ENCODE measurements at places on chromosomes 6 and 20.
A peak's percentile ranks its signal among the peaks of the same experiment; 100 is the strongest.

GRCh38 chr20:33788351-33789049 is 22.6 kb upstream of the CHMP4B start:
- peak; percentile 18 for DNase-seq

DNA sequence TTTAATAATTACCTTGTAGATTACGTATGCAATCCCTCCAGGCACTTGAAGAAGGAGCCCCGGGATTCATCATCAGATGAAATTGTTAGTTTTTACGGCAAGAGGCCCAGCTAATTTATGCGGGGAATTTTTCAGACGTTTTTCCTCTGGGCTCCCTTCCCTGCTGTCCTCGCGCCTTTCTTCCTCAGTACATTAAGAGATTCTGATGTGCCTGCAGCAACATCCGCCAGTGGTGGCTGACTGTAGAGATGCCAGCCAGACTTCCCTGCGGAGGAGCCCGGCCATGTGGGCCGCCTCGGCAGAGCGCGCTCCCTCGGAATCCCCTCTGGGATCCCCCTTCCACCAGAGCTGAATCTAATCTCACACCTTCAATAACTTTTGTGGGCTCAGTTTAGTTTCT is 46.4 kb upstream of the POU3F2 start:
- DNase-seq, result no peak

- DNase-seq, result no peak
These were observed 340.0 kb downstream of the ADGRB3 start for GRCh38 chr6:68975064-68975463.

DNA sequence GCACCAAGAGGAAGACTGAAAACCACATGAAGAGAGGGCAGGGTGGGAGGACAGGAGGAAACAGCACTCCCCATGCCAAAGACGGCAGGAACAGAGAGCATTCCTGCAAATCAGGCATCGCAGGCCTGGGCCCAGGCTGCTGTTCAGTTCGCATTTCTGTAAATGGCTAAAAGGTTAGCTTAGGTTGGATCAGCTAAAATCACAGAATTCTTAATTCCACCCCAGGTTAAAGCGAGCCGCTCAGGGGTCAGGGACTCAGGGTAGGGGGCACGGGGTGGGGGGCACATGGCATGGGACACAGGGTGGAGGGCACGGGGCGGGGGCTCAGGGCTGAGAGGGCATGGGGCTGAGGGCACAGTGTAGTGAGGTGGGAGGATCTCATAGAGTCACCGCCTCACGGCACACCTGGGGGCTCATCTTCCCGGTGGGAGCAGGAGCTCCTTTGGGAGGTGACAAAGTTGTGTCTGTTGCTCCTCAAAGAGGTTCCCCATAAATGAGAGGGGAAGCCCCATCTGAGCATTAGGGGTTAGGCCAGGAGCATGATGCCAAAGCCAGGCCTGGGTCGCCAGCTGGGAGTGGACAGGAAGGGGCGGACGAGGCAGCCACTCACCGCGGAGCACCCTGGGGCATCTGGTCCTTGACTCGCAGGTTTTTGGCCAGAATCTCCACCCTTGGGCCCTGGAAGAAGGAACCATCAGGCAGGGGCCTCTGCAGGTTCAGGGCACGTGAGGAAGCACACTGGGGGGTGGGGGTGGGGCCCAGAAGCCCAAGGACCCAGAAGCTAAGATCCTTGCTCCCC is 200.7 kb downstream of the PREX1 start:
- no peak for DNase-seq

DNA sequence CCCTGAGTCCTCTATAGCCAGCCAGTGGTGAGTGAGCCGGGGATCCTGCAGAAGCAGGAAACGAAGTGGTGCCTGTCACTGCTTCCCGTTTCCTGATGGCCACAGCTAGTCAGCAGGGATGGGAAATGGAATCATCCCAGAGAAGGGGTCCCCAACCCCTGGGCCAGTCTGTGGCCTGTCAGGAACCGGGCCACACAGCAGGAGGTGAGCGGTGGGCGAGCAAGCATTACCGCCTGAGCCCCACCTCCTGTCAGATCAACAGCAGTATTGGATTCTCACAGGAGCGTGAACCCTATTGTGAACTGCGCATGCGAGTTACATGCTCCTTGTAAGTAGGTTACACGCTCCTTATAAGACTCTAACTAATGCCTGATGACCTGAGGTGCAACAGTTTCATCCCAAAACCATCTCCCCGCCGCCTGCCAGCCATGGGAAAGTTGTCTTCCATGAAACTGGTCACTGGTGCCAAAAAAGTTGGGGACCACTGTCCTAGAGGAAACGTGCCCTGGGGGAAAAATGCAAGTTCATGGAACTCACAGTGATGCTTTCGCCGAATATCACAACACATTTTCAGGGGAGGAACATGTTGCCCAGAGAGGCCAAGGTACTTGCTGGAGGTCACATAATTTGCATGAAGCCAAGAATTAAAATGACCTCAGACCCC is 113.8 kb downstream of the JPH2 start:
- no peak for DNase-seq

DNA sequence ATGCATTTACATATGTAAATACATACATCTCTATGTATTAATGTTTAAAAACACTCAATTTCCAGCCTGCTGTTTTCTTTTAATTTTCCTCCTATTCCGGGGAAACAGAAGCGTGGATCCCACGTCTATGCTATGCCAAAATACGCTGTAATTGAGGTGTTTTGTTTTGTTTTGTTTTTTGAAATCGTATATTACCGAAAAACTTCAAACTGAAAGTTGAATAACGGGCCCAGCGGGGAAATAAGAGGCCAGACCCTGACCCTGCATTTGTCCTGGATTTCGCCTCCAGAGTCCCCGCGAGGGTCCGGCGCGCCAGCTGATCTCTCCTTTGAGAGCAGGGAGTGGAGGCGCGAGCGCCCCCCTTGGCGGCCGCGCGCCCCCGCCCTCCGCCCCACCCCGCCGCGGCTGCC is 355 bp upstream of the BMP2 start:
- DNase-seq, result no peak

DNA sequence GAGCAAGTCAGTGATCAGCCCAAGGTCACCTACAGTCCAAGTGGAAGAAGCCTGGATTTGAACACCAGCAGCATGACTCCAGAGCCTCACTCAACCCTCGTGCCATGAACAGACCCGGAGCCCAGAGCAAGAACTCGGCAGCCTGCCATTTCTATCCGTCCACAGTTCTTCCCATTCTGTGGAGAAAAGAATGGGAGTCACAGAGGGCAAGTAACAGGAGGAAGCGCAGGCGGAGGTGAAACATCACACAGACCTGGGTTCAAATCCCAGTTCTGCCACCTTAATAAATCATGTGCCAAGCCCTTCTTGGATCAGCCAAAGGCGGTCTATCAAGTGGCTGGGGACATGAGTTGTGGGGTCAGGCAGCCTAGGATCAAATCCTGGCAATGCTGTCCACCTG is 4.3 kb downstream of the PREX1 start:
- DNase-seq, result no peak

DNA sequence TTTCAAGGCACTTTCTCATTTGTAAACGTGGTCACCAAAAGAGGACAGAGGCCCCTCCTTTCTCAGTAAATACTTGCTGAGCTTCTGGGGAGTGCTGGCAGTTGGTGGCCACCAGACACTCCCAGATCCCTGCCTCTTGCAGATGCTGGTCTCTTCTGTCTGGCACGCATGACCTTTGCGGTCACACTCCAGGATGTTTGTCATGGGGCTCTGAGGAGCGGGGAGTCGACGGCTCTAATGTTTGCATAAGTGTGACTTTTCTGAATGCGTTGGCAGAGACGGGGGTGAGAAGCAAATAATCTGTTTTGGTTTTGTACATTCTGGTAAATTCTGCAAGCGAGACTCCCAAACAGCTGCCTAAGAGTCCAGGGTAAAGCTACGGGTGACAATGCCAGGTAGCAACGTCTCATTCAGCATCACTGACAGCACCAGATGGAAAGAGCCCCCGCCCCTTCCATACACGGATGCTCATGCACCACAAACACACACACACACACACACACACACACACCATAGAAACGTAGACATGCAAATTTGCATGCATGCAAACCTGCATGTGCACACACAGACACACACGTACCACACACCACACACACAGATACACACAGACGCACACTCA is 101.1 kb downstream of the YTHDF1 start:
- no peak for DNase-seq

DNA sequence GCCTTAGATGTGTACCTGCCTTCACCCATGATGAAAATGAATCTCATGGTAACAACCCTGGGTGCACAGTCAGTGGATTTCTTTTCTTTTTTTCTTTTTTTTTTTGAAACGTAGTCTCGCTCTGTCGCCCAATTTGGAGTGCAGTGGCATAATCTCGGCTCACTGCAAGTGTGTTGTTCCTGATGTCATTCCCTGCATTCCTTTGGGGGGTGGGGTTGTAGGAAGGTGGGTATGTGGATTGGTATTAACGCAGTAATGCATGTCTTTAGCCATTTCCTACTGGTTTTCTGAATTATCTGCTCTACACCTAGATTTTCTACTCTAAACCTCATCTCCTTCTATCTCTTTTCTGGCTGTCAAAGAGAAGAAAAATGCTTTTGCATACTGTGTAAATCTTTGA is 146.6 kb downstream of the RNF144B start:
- peak; percentile 7 for DNase-seq

DNA sequence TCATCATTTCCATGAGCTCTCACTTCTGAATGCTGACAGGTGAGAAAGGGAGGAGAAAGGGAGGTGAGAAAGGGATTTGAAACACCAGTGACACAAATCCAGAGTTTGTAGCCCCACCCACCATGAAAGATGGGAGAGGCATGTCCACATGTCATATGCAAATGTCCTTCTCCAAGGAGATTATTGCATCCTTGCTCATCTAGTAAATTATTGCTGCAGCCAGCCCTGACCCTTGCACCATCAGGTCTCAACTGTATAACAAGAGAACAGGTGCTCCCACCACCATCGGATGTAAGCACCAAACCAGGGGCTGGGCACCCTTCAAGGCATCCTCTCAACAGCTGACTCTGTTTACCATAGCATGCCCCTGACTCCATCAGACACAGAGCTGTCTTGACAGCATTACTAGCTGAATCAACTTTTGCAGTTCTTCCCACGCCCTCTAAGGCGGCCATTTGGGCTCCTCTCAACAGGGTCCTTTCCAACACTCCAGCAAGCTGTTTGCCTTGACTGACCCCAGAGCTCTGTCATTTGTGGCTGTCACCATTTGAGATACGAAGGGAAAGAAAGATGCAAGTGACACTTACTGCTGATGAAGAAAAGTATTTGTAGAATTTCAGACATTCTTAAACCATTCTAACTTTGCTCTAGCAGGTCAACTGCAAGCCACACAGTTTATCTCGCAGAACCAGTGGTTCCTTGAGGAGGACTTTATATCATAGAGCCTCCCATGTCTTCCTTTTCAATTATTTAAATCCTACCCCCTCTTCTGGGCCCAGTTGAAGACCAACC is 14.2 kb downstream of the GFOD1 start:
- no peak for DNase-seq

Measured in LoVo (cell line).